ENCODE measurements at places on chromosomes 16 and 17.

DNA sequence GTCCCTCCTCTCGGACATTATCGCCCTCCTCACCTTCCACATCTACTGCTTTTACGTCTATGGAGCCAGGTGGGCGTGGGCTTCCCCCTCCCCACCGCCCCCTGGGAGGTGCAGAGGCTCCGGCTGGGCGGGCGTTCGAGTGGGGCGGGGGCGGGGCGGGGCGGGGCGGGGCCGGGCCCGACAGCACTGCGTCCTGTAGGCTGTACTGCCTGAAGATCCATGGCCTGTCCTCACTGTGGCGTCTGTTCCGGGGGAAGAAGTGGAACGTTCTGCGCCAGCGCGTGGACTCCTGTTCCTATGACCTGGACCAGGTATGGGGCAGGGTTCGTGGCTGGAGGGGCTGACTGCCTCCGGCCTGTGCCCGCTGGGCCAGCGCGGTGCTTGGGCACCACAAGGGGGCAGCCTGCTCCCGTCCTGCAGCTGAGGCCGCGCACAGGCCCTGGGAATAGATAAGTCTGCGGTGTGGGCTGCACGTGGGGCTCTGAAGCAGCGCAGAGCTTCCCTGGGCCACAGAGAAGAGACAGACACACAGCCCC, 9.2 kb downstream of the PIGQ start:
- DNase-seq = no peak

- peak; percentile 64 for DNase-seq
These were observed 68.0 kb downstream of the AMFR start for GRCh38 chr16:56357241-56357764.

GRCh38 chr17:74439691-74440567, 8.0 kb downstream of the GPRC5C start:
- no peak for DNase-seq

DNA sequence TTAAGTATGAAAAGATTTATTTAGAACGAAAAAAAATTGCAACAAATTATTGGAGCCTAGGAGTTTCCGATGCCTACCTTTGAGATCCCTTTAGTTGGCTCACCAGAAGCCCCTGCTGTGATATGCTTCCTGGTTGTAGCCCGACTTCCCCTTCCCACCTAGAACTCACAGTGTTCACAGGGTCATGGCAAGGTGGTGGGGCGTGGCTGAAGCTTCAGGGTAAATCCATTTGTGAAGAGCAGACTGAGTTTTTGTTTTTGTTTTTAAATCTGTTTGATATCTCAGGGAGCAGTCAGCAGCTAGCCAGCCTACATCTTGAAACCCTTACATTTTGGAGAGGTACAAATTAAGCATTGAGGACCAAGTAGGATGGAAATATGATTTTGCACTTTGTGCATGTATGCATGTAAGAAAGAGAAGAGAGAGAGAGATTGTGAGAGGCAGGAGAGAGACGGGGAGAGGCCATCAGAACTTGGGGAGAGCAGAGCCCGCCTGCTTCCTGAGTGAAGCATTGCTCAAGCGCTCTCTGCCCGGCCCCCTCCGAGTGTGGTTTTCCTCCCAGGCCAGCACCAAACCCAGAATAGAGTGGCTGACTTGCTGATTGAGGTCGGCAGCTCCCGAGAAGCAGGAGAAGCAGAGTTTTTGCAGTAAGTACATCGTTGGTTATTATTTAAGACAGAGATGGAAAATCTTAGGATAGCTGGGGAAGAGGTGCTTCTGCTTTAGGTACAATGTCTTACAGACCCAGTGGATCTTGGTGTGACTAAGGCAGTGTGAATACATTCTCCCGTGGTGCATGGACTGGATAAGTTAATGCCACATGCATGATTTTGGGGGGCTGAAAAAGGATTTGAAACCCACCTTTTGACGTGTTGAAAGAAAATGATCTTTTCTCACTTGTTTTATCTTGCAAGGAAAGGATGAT, 64.2 kb downstream of the SPECC1 start:
- DNase-seq = no peak

GRCh38 chr16:85446951-85447692, 166.0 kb upstream of the GSE1 start:
- DNase-seq = no peak

- DNase-seq = no peak
These were observed 142.9 kb downstream of the C16orf78 start for GRCh38 chr16:49516382-49517036.

DNA sequence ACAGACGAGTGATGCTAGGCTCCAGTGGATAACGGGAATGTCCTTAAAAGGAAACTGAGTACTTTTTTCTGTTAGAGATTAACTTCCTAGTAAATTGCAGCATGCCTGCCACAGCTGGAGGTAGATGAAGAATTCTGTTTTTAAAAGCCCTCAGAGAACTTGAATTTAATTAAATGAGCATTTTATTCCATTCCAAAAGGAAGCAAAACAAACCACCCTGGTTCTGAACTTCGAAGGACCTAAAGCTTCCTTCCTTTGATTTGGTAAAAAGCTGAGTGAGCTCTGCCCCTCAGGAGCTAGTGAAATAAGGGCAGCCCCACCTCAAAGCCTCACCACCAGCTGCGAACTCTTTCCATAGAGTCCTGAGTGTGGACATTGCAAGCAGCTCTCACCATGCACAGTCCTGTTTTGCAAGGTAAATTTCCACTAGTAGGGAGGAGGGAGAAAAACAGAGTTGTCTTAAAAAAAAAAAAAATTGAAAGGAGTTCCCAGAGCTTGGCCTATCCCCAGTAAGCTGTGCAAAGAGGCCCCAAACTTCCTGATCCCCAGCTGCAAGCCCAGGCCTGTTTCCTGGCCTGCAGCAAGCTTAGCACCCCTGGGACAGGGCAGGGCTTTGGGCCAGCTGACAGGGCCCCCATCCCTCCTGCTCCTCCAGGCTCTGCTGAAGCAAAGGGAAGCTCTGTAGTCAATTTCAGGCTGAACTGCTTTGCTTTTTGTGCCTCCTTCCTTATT, 11.2 kb downstream of the CHD9NB start:
- no peak for DNase-seq

All from mesenteric fat pad (tissue), 1 donor.